ENCODE measurements at places on chromosomes 4 and X.

DNA sequence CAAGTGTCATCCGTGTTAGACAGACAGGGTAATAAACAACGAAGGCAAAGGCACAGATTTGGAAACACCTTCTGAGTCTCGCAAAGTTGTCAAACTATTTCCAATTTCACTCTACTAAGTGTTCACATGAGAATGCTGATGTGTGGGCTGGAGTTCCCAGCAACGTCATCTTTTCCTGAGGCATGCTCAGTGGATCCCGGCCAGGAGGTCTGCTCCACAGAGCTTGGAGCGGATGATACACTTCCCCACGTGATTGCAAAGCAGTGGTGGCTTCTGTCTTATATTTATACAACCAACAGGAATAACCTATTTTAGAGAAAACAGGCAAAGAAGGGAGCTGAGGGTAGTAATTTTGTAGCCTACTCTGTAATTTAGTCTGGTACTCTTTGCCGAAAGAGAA, 40.1 kb upstream of the PDK3 start:
- no peak for DNase-seq

- no peak for DNase-seq
Measured at GRCh38 chr4:8342651-8343261, 73.2 kb downstream of the HTRA3 start.

GRCh38 chrX:630007-630611, 482 bp upstream of the SHOX start:
- DNase-seq: no peak

GRCh38 chr4:20490734-20491133, 209.5 kb upstream of the PACRGL start:
- DNase-seq: no peak

- no peak for DNase-seq
Measured at GRCh38 chrX:79156818-79157217, 12.3 kb downstream of the GPR174 start.

DNA sequence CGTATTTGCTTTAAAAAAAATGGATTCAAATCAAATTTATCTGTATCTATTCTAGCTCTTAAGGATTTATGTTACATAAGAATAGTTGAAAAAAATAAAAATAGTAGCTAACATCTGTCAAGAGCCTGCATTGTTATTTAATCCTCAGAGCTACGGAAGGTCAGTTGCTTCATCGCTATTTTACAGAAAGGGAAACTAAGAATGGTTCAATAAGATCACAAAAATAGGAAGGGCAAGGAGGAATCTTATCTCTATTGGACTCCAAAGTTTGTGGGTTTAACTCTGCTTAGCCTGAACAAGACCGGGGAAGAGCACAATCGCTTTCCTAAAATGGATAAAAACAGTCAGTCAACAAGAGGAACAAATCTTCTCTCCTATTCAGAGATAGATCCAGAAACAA, 270.2 kb upstream of the SMIM31 start:
- DNase-seq: no peak

DNA sequence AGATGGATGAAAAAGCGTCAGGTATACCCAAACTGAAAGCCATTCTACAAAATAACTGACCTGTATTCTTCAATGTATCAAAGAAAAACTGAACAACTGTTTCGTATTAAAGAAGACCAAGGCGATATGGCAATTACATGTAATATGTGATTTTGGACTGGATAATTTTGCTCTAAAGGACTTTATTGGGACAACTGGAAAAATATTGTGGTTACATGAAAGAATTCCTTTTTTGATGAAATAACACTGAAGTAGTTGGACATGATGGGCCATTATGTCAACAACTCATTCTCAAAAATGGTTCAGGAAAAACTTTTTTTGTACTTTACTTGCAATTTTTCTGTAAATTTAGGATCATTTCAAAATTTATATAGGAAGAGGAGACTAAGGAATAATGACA, 12.1 kb upstream of the ANTXR2 start:
- no peak for DNase-seq

DNA sequence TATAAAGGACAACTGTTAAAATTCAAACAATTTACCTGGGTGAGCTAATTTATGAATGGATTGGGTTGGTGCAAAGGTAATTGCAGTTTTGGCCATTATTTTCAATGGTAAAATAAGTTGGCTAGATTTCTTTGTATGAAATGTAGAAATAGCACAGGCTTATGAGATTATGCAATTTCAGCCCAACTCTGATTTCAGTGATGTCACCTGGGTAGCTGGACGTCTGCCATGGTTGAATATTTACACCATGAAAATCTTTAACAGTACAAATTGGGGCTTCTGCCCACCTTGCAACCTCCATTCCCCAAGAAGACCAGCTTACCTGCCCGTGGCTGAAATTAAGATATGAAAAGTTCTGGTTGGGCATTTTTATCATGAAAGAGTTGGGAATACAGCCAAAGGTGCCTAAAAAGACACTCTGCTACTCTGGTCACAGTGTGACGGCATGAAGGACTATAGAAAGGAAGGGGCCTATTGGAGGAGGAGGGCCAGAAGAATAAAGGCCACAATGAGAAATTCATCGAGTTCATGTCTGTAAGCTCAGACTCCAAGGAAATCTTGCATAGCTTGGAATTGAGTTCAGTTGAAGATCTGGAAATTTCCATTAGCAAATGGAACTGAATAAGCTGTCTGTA, 29.7 kb downstream of the EGF start:
- DNase-seq: no peak

DNA sequence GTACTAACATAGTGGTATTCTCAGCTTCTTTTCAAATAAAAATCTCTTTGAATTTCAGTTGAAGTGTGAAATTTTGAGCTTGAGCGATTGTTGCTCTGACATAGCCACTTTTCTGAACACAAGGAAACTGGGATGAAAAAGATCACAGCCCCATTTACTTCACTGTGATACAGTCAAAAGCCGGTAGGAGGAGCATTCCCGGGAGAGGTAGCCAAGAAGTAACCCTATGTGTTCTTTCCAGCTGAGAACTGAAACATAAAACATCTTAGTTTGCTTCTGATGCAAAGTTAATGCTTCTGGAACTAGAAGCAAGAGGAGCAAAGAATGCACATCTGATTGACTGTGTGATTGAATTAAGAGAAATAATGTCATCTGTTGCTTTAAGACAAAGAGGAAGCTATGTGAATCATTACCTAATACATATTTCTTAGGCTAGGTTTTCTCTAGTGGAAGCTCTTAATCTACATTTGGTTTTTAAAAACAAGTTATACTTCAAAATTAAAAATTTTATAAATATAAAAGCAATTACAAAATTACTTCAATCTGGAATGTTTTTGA, 88.3 kb upstream of the UNC5C start:
- no peak for DNase-seq

DNA sequence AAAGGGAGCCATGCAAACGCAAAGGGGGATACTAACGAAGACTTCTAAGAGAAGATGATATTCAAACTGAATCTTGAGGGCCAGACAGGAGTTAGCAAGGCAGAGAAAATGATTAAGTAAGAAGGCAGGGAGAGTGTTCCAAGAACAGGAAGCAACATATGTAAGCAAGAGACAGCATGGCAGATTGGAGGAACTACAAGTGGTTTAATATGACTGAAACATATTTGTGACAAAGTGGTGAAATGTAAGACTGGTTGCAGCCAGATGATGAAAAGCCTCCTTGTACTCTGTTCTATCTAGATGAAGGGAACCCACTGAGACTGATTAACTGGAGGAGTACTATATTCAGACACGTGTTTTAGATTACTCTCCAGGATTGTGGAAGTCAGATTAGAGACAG, 116.6 kb upstream of the DIAPH2 start:
- DNase-seq: no peak

DNA sequence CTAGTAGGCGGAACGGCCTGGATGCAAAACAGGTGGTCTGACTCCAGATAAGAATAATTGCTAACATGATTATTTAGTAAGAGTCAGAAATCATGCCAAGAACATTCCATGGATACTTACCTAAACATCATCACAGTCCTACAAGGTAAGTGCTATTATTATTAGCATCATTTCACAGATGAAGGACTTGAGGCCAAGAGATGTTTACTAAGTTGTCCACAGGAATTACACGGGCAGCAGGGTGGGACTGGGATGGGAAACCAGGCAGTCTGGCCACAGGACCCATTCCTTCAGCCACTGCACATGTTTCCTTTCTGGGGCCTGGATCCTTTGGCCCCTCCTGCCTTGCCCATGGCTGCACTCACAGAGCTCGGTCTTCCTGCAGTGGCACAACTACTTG, 48.3 kb downstream of the ANAPC4 start:
- DNase-seq: no peak

GRCh38 chrX:1435241-1435895, 17.3 kb downstream of the ASMTL start:
- no peak for DNase-seq

- DNase-seq: no peak
Measured at GRCh38 chr4:149884046-149884445, 68.4 kb upstream of the IQCM start.

- no peak for DNase-seq
Measured at GRCh38 chr4:26104056-26104685, 190.2 kb downstream of the SMIM20 start.

DNA sequence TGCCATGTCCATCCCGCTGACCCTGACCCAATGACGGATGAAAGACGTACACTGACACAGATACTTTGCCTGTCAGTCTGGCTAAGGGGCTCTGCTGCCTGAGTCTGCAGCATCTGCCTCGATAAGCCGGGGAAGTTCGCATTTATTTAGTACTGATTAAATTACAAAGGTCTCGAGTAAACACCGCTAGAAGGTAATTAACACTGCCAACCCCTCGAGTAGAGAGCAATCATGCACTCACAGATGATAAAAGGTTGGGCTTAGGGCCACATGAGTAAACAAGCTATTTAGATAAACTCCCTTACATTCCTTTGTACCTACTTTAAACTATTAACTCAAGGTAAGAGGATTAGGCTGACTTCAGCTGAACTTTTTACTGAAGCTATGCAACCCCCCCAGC, 16.0 kb upstream of the RBMXL3 start:
- DNase-seq: no peak

DNA sequence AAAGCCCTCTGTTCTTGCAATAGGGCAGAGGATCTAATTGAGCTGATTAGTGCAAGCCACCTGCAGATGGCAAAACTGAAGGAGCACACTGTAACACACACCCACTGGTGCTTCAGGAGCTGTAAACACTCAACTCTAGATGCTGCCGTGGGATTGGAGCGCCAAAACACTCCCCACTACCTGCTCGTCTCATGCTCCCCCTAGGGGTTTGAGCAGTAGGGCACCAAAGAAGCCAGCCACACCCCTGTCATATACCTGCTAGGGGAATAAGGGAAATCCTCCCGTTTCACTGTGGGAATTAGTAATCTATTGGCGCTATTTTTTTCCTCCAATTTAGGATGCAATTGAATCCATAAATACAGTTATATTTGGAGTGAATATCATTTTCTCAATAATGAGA, 360.2 kb downstream of the GLUD2 start:
- DNase-seq: no peak

- no peak for DNase-seq
Measured at GRCh38 chrX:43328358-43328946, 327.6 kb upstream of the MAOA start.

DNA sequence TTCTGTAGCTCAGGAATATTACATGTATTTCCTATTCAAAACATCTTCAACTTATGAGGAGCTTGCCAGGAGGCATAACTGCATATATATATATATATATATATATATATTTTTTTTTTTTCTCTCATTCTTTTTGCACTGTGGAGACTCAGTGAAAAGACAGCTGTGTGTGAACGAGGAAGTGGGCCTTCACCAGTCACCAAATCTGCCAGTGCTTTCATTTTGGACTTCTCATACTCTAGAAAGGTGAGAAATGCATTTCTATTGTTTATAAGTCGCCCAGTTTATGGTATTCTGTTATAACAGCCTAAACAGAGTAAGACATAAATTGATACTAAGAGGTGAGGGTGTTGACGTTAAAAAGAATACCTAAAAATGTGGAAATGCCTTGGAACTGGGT, 710.6 kb downstream of the TRAM1L1 start:
- no peak for DNase-seq

DNA sequence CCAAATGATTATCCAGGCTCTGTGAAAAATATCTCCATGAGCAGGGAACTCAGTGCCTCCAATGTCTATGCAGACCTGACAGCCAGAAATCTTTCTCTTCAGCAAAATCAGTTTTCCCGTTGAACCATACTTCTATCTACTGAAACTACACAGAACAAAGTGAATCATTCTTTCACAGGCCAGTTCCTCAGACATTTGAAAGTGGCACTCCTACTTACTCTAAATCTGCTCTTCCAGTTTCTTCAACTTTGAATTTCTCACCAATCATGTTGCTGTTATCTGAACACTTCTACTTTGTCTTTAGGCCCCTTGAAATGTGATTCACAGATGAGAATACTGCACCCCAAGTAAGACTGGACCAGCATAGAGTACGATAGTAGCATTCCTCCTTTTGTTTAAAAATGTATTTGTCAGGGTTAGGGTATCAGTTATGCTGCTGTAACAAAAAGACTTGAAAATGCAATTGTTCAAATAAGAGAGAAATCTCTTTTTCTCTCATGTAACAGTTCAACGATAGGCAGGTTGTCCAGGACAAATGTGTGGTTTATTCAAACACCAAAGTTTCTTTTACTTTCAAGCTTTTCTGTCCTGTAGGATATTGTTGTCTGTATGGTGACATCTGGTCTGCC, 210.6 kb upstream of the KLF3 start:
- DNase-seq: no peak

- DNase-seq: no peak
Measured at GRCh38 chr4:148926276-148927260, 484.4 kb upstream of the NR3C2 start.

- DNase-seq: no peak
Measured at GRCh38 chrX:2931612-2932011, 2.5 kb upstream of the ARSD start.

DNA sequence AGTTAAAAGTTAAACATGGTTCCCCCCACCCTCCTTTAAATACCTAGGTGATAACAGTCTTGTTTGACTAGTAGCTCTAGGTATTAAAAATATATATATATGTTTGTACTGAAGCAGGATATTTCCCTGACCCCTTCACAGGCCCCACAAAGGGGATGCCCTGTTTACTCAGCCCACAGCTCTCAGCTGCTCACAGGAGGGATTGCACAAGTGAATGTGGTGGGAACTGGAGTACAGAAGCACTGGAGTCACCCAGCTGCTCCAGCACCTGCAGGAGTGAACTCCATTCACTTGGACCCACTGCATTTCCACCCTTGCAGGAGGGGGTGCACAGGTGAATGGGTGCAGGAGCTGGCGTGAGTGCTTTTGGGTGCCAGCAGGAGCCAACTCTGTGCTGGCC, 99.3 kb upstream of the TLR3 start:
- no peak for DNase-seq

GRCh38 chrX:65696613-65697012, 29.2 kb downstream of the MSN start:
- no peak for DNase-seq

DNA sequence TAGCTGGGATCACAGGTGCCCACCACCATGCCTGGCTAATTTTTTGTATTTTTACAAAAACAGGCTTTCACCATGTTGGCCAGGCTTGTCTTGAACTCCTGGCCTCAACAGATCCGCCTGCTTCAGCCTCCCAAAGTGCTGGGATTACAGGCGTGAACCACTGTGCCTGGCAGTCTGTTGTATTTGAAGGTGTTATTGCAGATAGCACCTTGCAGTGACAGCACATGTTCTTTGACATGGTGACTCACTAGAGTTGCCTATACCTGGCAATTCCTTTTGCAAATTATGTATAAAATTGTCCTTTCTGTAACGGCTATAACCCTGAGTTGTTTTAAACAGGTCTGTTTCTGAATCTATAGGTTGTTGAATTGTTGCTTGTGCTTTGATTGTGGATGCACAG, 7.9 kb downstream of the OGT start:
- no peak for DNase-seq

Measured in activated CD8-positive, alpha-beta memory T cell treated with anti-CD3 and anti-CD28 coated beads for 48 hours (primary cell).